NCI-H1694 treated with DMSO at 0.1 percent for 48 hours (cell line): ENCODE measurements at places on chromosomes 2 and 18.

GRCh38 chr2:24362253-24362652 is 1.9 kb upstream of the ITSN2 start:
- no peak for DNase-seq

DNA sequence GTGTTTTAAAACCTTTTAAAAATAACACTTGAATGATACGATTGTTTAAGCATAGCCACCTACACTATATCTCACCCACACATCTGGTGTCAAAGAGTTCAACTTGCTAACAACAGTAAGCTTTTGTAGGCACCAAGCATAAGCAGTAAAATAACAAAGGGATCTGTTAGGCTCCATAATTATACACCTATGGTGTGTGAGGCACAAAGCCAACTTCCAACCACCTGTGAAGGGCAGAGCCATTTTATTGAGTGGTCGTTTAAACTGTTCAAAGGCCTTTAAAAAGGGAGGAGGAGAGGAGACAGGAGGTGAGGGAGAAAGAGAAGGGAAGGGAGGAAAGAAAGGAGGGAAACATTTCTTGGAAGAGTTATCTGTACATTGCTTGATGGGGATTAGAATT is 27.9 kb downstream of the NEMP2 start:
- DNase-seq = no peak

- no peak for DNase-seq
These were observed 28.8 kb upstream of the EFEMP1 start for GRCh38 chr2:55952415-55952814.

DNA sequence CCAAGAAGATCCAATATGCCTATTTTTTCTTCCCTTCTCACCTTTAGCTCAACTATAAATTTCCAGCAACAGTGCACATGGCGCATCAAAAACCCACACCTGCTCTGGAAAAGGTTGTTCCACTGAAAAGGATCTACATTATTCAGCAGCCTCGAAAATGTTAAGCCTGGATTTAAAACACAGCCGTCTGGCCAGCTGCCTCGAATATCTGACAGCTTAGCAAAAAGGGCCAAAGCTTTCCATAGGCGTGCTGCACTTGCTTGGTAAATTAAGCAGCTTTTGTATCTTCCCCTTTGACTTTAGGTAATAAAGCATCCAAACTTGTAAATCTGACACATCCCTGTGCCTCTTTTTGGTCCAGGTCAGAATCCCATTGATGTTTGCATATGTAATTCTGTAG is 20.5 kb downstream of the DAPL1 start:
- no peak for DNase-seq

- no peak for DNase-seq
These were observed 39.1 kb downstream of the EHBP1 start for GRCh38 chr2:62744603-62745002.

DNA sequence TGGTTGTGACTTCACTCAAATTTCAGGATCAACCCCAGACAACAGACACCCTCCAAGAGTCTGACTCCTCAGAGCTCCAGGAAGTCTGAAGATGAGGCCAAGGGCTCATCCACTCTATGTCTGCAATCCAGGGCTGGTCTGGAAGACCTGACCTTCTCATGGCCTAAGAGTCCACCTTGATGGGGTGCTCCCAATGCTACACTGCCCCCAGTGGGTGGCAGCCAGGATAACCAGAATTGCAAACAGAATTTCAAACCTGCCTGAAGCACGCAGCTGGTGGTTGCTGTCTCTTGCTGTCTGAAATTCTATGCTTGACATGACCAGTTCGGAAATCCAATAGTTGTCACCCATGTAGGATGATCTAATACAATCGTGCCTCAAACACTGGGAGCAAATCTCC is 96.0 kb downstream of the UXS1 start:
- DNase-seq = no peak

DNA sequence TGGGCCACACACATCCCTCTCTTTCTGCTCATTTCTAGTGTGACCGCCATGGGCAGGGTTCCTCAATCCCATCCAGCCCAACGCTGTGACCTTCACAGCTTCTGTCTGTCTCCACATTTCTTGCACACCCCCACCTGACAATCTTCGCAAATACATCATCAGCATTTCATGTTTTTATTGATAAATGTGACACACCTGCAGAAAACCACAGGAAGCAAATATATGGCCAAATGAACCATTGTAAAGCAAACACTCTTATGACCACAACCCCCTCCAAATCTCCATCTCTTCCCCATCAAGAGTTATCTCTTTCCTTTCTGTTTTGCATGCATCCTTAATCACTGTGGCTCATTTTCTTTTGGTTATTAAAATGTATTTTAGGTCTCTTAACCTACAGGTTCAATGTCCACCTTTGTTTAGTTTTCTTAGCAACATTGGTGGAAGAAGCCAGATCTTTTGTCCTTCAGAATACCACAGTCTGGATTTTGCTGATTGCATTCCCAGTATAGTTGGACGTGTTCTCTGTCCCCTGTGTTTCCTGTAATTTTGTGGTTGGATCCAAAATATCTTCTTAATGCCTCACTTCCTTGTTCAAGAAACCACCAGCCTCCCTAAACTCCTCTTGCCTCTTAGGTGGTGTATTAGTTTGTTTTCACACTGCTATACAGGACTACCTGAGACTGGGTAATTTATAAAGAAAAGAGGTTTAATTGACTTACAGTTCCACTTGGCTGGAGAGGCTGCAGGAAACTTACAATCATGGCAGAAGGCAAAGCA is 9.8 kb upstream of the NCK2 start:
- DNase-seq = no peak

DNA sequence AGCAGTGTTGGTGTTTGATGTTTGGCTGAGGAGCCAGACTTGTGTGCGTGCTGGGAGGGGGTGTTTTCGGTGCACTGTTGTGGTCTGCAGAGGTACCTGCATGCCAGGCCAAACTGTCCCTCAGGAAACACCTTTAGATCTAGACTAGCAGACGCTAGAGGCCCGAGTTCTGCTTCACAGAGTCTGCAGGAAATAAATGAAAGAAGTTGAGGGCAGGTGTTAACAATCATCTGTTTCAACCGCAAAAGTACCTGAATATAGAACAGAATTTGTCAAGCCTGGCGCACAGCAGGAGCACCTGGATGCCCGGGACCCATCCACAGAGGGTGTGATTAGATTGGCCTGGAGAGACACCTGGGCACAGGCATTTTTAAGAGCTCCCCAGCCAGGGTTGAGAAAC is 40.5 kb upstream of the REL start:
- no peak for DNase-seq
